ENCODE measurements at places on chromosomes 1 and 21.

GRCh38 chr1:87331365-87332241 lies 2.9 kb downstream of the LMO4 start:
- DNase-seq, result peak; percentile 61

DNA sequence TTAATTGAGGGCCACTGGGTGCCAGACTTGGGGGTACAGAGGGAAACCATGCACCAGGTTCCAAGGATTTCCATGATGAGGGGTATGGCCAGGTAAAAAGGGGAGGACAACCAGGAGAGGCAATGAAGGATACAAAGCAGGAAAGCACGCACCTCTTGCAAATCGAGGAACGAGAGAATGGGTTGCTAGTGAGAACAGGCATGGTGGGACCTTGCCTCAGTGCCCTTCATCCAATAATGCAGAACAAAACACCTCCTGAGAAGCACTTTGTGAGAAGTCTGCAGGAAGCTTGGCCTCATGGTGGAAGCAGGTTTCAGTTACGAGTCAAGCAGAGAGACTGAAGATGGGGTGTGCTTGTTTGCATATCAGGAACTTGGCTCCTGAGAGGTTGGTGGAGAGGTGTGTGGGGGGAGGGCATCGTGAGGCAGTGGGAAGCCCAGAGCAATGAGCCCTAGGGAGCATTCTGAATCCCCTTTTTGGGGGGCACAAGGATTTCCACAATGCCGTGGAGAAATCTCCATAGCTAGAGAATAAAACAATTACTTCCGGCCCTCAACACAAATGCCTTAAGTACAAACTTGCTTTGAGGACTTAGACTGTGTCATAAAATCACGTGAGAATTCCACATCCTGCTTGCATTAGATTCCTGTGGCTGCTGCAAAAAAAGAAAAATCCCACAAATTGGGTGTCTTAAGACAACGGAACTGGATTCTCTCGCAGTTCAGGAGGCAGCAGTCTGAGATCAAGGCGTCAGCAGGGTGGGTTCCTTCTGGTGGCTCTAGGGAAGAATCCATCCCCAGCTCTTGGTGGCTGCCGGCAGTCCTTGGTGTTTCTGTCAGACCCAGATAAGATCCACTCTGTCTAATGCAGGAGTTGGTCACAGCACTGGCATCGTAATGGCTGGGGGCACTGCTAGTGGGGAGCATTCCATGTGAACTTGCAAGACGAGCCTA lies 54.9 kb upstream of the BACE2 start:
- DNase-seq, result peak; percentile 70

GRCh38 chr1:52474807-52475206 lies 70.4 kb downstream of the PRPF38A start:
- DNase-seq, result no peak

- no peak for DNase-seq
Observed at GRCh38 chr1:87410776-87411480, 82.2 kb downstream of the LMO4 start.

GRCh38 chr1:25800703-25801377 lies 847 bp downstream of the SELENON start:
- DNase-seq, result no peak

DNA sequence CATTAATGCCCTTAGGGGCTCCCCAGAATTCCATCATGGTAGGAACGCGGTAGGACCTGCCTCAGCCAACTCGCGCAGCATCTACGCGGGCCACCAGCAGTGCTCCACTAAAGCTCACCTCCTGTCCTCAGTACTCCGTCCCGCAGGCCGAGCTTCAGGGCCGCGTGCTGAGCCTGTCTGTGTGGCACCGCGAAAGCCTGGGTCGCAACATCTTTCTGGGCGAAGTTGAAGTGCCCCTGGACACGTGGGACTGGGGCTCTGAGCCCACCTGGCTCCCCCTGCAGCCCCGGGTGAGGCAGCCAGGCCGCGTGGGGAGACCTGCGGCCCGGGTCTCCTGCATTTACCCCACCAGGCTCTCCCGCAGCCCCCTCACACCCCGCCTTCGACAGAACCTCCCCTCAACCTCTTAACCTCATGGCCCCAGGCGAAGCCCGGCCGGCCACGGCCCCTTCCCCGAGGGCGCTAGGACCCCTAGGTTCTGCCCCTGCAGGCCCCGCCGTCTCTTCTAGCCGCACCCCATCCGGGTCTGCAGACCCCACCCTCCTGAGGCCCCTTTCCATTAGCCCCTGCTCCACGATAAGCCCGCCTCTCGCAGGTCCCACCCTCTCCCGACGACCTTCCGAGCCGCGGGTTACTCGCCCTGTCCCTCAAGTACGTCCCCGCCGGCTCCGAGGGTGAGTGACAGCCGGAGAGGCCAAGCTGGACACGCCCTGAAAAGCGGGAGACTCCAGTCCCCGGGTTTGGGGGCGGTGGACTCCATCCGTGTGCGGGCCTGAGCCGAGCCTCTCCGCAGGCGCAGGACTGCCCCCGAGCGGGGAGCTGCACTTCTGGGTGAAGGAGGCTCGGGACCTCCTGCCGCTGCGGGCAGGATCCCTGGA lies 9.1 kb downstream of the SYTL1 start:
- no peak for DNase-seq

DNA sequence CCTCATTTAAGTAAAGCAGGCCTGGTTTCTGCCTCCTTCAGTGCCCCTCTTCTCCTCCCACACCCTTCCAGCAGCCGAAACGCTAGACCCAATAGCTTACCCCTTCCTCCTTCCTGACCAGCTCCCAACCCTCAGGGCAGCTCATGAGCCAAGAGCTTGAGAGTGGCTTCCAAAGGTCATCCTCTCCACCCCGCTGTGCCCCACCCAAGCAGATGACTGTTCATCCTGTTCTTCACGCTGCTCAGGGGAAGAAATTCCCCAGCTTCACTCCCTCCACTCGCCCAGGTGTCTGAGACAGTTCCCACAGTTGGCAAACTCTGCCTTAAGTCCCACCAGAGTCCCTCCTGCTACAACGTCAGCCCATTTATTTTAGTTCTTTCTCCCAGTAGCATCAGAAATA lies 23.4 kb downstream of the ARHGEF19 start:
- peak; percentile 54 for DNase-seq

GRCh38 chr21:45329261-45330074 lies 41.8 kb upstream of the POFUT2 start:
- no peak for DNase-seq

GRCh38 chr1:3504151-3504821 lies 49.8 kb downstream of the ARHGEF16 start:
- peak; percentile 98 for DNase-seq

GRCh38 chr21:30491963-30492428 lies at the start of gene KRTAP19-3:
TSS of gene KRTAP19-3 (minus strand) at chr21:30492013. CDS start at chr21:30491957, 56 bp downstream.
- DNase-seq, result no peak

DNA sequence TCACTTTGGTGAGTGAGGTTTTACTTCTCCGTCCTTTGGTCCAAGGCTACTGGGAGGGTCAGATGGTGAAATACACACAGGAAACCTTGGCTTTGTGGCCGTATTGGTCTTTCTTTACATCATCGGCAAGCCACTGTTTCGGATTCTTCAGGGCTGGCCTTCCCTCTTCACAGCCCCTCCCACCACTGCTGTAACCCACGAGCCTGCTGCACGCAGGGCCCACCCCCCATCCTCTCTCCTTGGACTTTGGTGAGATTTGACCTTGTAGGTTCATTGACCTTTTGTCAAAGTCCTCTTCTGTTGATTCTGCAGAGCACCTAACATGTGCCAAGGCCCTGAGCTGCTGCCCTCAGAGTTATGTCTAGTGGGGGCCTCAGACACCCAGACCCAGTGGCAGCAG lies 328.6 kb downstream of the CAMTA1 start:
- DNase-seq, result no peak

- DNase-seq, result no peak
Observed at GRCh38 chr1:63914706-63915105, 140.9 kb downstream of the ROR1 start.

- peak; percentile 80 for DNase-seq
Observed at GRCh38 chr1:183023146-183023600, at the start of gene LAMC1. TSS of gene LAMC1 (plus strand) at chr1:183023420. CDS start at chr1:183023717, 297 bp downstream.

DNA sequence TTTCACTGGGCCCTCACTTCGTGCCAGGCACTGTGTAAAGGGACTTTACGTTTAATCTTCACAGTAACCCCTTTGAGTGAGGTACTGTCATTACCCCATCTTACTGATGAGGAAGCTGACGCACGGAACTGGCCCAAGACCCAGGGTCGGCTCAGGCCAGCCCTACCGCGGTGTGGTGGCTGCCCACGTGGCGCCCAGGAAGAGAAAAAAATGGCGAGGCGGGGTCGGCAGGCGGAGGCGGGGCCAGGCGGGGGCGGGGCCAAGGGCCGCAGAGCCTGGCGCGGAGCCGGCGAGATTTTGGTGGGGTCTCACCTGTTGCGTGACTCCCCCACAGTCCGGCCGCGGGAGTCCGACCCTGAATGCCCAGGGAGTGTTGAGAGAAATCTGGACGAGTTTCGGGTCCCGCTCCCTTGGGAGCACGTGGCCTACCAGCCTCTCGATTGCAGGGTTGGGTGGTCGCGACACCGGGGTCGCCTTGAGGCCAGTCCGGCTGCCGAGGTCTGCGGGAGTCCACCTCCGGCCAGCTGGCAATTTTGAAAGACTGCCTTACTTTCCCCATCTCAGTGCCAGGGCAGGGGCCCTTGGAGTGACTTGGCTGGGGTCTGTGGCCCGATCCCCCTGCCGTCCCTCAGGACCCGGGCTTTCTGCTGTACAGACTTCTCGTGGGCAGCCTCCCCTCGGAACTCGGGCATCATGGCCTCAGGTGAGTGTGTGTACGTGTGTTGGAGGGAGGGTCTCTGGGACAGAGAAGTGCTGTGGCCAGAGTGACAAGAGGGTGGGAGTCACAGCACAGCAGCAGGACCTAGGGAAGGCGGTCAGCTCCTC lies at the start of the genes AMPD2 and GNAT2:
AMPD2 (plus strand) TSS at position 262 of the 825 bp plus-strand sequence. CDS start 1,339 bp downstream, outside the sequence.
GNAT2 (minus strand) TSS at position 41 of the 825 bp plus-strand sequence. CDS start 6,746 bp downstream, outside the sequence.
- peak; percentile 86 for DNase-seq

GRCh38 chr1:12141163-12141850 lies 25.5 kb upstream of the TNFRSF1B start:
- no peak for DNase-seq

- DNase-seq, result no peak
Observed at GRCh38 chr1:157151073-157151472, 12.9 kb upstream of the ETV3 start.

DNA sequence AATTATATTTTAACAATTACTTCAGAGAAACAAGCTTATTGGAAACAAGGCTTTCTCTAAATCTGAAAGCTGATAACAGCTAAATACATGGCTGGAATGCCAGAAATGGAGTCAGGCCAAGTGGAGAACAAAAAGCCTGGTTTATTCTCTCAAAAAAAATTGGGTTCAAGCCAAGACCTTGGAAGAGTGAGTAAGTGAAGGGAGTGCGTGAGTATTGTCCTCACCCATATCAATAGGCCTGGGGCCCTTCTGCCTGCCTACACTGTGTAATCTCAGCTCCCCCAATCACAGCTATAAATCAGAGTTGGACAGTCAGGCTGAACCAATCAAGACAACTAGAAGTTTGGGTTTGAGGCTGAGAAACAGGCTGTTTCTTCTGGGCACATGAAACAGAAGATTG lies 7.4 kb downstream of the KYAT3 start:
- peak; percentile 99 for DNase-seq

GRCh38 chr1:90417126-90417525 lies 300.0 kb downstream of the BARHL2 start:
- peak; percentile 21 for DNase-seq

DNA sequence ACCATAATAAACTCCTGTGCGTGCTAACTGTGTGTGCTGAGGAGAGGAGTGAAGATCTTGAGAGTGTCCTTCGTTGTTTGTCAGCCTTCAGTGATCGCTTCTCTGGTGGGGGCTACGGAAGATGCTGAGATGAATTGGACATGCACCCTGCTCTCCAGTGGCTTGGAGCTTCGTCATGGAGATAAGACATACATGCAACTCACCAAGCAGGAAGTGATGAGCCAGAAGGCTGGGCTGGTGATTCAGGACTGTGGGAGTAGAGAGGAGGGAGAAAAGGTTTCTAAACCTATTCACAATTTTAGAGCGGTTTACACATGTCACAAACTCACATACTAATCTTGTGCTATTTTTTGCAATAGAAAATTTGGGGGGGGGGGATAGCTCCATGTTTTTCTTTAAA lies 128.9 kb upstream of the ADAR start:
- peak; percentile 77 for DNase-seq

DNA sequence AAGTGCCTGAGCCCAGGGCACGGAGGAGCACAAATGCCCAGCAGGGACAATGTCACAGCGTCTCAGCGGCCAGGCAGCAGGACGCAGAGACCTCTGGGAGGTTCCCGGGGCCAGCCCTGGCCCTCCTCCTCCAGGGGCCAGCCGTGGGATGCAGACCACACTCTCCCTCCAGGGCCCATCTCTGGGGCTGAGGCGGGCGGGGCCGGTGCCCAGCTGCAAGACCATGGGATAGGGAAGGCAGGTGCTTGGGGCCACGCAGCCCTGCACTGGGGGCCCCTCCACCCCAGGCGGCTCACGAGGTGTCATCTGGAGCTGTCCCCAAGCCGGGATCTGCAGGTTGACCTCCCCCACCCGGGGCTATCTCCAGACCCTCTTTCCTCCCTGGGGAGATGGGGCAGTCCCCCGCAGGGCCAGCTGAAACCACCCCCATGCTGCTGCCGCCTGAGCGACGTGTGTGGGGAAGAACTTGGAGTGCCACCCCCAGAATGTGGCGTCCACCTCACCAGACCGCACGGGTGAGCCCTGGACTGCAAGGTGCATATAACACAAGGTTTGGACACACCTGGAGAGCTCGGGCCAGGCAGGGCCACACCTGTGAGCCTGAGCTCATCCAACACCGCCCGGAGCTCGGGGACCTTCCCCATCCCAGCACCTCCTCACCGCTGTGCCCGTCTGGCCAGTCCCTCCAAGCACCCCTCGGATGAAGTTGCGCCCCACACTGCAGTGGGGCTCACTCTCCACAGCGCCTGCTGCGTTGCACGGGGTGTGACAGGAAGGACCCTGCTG lies 4.1 kb upstream of the TTLL10 start:
- no peak for DNase-seq

- no peak for DNase-seq
Observed at GRCh38 chr1:181204530-181204929, 116.0 kb downstream of the IER5 start.

- no peak for DNase-seq
Observed at GRCh38 chr1:66546047-66546810, 12.3 kb downstream of the SGIP1 start.

DNA sequence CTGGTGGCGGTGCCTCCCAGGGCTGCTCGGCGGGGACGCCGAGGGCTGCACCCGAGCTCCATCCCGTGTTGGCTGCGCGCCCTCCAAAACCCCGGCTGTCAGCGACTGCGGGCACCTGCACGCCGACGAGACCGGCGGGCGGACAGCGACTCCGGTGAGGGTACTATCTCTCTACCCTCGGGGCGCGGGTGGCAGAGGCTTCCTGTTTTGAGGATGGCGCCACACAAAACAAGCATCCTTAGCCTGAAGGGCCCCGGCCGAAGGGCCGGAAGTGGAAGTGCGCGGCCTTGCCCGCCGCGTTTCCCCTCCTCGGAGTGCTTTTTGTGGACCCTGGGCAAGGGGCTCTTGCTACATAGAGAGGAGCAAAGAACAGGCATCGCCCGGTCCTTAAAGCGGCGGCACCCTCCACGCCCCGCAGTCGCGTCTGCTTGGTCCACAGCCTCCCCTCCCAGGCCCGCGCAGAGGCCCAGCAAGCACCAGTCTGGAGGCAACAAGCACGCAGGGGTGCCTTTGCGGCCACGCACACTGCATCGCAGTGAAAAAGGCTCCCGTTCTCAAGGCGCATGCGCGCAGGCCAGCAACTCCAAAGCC lies 561 bp upstream of the COQ8A start:
- DNase-seq, result no peak
